ENCODE measurements at places on chromosomes 5 and 9. TPM values are rescaled to one million over a fixed set of nuclear protein-coding genes. Genes with fewer than 3 reads are reported as not detected.

- DNase-seq: no peak
These were observed 142.3 kb downstream of the BNC2 start for GRCh38 chr9:16728137-16728508.

DNA sequence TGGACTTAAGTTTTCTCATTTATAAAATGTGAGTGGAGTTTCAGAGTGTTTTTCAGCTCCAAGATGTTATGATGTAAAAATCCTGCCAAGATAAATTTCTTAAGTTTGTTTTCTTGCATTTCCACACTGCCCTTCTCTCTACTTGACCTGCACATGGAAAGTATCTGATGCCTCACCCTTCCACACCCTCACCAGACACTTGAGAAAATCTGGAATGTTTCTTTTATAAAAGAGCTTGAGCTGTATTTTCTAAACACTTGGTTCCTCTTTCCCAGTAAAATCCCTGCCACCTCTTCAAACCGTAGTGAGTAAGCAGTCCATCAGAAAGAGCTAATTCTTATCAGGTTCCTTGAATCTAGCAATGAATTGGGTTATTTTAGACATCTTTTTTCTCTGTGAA, 42.9 kb downstream of the FOXD1 start:
- DNase-seq: no peak

DNA sequence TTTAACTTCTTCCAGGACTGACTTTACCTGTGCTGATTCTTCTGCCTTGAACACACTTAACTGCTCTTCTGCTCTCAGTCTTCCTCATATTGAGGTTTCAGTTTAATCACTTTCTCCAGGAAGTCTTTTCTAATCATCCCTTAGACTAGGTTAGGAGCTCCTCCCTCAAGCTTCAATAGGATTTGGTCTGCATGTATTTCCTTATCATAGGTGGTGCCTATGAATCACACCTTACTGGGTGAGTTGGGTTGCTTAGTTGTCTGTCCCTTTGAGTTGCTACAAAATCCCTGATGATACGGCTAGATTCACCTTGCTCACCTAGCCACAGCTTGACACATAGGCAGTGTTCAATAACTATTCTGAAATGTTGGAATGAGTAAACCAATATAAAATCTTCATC, 164.4 kb downstream of the DNAH5 start:
- DNase-seq: no peak

GRCh38 chr5:154390746-154391359, 54.9 kb upstream of the SAP30L start:
- DNase-seq: no peak

GRCh38 chr5:127684726-127685467, 18.3 kb upstream of the CCDC192 start:
- DNase-seq: no peak

GRCh38 chr5:761059-761771, 23.3 kb downstream of the ZDHHC11B start:
- no peak for DNase-seq

DNA sequence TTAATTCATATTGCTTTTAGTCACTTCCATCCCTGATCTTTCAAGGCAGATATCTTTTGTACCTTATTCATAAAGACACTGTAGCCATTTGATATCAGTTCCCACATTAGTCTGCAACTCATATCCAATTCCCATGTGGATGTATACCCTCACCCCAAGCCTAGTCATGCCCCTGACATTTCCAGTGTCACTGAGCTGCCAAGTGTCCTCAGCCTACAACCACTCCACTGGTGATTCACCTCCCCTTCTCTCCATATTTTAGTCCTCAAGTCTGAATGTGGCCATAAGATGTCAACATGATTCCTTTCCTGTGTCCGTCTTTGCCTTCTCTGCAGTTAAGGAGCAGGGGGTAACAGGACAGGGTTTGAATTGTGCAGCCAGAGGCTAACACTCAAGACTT, 346.9 kb downstream of the RAB3C start:
- peak; percentile 19 for DNase-seq

The ZNF169 gene
- 1.6 TPM for total RNA-seq

The PKD2L2 gene
- not detected for total RNA-seq

The SH3RF2 gene
- 0.26 TPM for total RNA-seq
